ENCODE measurements at places on chromosomes 5 and 9.
A peak's percentile ranks its signal among the peaks of the same experiment; 100 is the strongest.

DNA sequence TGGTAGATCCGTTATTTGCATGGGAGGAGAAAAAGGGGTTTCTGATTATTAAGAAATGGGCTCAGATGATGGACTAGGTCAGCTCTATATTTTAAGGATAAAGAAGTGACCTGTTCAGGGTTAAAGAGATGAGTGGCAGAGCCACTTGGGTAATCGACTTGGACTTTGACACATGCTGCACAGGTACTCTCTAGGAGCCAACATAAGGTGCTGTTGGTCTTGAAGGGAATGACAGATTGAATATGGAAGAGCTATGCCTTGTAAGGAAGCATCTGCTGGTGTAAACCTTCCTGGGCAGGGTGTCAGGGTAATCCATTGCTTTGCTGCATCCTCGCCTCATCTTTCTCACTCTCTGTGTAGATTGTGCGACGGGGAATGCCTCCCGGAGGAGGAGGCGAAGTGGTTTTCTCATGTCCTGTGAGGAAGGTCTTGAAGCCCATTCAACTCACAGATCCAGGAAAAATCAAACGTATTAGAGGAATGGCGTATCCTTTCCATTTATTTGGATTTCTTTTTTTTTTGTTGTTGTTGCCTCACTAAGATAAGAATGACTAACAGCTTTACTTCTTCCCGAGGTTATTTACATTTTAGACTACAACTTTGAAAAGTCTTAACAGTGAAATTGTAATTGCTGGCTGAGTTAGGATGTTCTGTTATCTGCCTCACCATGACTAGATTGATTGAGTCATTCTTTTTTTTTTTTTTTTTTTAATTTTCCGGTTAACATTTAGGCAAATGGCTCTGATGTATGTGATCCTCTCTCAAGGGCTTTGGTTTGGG is 41.2 kb downstream of the RCL1 start:
- no peak for DNase-seq

GRCh38 chr5:68534131-68534940 is 318.8 kb downstream of the PIK3R1 start:
- DNase-seq: peak; percentile 85

- no peak for DNase-seq
Measured at GRCh38 chr5:106523852-106524251, 1146.9 kb downstream of the EFNA5 start.

GRCh38 chr5:54727874-54728587 is 210.5 kb downstream of the SNX18 start:
- no peak for DNase-seq

DNA sequence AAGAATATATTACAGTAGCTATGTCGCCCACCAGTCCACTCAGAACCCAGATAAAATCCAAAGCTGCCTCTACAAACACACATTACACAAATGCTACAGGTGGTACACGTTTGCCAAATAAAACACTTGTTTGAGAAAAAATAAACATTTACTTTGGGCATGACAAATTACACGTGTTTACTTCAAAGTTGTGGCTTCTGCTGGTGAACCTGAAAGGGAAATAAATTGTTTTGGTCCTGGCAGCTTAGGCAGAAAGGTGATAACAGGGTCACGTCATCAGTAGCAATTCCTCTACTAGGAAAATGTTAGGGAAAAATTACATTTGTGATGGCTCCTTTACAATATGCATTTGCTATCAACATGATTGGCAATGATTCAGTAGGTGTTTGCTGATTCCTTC is 497.3 kb upstream of the WWC1 start:
- no peak for DNase-seq

DNA sequence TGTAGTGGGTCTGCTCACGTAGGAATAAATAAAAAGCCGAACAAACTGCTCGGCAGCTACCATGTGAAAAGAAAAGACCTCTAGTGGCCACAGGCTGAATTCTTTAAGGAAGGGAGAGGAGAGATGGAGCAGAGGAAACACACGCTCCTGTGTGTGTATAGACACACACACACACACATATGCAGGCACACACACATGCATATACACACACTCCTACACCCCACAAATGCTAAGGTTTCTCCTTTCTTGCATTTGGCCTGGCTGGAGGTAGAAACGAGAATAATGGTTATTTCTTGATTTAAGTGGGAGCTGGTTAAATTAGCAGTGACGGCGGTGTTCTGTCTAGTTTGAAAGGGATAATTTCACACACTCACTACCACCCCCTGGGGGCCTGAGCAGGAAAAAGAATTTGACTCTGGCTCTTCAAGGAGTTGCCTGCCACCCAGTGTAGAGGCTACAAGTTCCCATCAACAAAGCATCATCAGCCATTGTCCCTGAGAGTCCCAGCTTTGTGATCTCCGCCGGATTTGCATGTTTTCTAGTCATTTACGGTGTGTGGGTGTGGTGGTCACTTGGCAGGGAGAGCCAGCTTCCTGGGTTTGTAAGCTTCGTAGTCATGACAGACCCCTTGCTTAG is at the start of gene INSYN2B:
TSS of gene INSYN2B (minus strand) at position 78 of the 636 bp plus-strand sequence. CDS start 96,597 bp downstream, outside the sequence.
- DNase-seq: peak; percentile 44

- no peak for DNase-seq
Measured at GRCh38 chr9:104986096-104986495, 58.1 kb upstream of the ABCA1 start.

GRCh38 chr9:18520416-18521047 is 46.6 kb downstream of the ADAMTSL1 start:
- no peak for DNase-seq

- no peak for DNase-seq
Measured at GRCh38 chr9:6681957-6682501, 36.5 kb upstream of the GLDC start.

DNA sequence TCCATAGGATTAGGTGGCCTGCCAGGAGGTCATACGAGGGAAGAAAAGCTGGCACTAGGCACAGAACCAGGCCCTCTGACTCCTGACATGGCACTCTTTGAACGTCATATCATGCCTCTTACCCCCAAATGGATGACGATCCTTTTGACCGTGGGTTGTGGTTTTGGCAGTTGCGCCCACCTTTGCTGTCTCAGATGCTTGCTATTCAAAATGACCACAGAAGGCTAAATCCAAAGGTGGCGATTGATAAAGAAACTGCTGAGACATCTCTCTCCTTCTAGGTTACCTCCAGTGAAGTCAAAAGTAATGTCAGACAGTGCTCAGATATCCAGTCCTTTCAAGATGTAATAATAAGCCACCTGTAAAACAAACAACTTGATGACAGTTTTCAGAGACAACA is 385.0 kb downstream of the EFNA5 start:
- DNase-seq: no peak

- peak; percentile 15 for DNase-seq
Measured at GRCh38 chr5:103582364-103582763, 19.8 kb upstream of the NUDT12 start.

DNA sequence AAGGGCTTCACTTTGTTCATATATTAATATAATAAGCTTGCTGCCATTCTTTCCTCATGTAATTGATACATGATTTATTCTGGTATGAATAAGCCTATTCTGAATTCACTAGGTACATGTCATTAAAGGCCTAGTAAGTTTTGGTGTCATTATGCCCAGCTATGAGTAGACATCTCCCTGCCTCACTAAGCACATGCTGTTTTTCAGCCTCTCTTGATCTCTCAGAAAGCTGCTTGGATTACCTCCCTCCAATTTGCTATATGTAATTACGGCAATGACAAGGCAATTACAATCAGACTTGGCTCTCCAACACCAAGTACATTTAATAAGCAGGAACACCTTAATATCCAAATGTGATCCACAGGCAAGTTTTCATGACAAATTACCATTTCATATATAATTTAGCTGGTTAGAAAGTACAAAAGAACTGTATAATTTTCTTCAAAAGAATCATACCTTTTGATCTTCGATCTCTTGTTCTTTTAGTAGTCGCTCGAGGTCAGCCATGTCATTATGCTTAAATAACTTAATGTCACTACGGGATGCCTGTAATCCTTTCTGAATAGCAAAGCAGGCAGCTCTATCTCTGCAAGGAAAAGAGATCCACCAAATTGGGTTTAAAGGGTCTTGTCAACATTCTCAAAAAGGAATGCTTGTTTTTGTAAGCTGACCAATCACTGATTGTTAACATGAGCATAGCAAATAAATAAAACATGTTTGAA is 56.3 kb downstream of the SPTLC1 start:
- DNase-seq: no peak

- no peak for DNase-seq
Measured at GRCh38 chr9:133960568-133961129, 31.5 kb downstream of the VAV2 start.

DNA sequence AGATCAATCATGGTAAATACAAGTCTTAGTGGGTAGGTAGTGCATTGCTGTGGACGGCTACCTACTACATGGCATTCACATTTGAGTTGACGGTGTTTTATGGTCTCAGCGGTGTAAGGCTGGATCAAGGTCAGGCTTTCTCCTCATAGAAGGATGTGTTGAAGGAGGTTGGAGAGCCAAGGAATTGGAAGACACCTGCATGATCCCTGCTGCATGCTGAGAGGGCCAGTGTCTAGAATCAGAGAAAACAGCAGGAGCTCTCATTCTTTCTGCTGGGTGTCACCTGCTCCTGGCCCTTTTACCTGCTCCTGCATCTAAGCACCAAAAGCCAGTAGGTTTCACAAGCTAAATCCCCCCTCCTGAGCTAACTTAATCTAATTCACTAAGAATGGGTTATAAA is 88.2 kb downstream of the RGS7BP start:
- DNase-seq: no peak

DNA sequence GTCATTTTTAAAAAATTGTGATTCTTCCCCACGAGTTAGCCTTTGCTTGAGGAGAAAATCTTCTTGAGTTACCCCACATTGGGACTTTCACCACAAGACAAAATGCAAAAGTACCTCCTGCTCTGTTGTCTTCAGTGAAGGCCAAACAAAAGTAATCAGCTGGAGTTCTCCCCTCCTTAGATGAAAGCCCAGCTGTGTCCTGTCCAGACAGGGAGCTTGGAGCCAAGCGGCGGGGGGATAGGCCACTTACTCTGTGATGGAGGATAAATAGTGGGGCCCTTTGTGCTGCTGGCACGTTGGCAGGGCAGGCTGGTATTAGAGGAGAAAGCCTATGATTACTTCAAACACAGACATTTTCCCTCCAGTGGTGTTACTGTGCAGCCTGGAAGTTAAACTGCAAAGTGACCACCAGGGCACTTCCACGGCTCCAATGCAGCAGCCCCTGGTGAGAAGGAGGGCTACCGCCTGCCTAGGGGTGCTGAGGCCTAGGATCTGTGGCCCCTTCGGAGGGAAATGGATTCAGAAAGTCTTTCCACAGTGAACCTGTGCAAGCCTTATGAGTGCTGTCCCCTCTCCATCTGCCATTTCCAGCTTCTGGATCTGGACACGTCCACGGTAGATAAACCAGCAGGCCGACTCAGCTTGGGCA is 155.0 kb downstream of the TMEM167A start:
- DNase-seq: no peak

GRCh38 chr9:127539982-127540663 is 72.0 kb upstream of the STXBP1 start:
- no peak for DNase-seq

- no peak for DNase-seq
Measured at GRCh38 chr9:91495450-91495849, 71.8 kb upstream of the NFIL3 start.

GRCh38 chr9:14441115-14441514 is 127.2 kb upstream of the NFIB start:
- DNase-seq: no peak

DNA sequence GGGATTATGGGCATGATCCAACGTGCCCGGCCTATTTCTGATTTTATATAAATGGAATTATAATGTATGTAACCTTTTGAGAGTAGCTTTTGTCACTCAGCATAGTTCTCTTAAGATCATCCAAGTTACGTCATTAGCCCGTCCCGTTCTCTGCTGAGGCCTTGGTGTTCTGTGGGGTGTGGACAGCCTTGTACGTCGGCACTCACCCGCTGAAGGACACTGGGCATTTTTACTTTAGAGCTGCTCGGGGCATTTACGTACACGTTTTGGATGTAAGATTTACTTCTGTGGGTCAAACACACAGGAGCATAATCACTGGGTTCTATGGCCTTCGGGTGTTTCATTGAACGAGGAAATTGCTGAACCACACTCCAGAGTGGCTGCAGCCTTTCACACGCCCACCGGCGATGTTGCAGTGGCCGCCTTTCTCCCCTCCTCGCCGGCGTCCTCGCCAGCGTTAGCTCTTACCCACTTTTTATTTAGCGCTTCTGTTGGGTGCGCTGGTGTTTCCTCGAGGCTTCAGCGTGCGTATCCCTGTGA is 101.8 kb downstream of the EHMT1 start:
- no peak for DNase-seq

- DNase-seq: no peak
Measured at GRCh38 chr5:151902215-151902614, 22.4 kb downstream of the GLRA1 start.

- no peak for DNase-seq
Measured at GRCh38 chr5:40428126-40428525, 251.6 kb upstream of the PTGER4 start.

- no peak for DNase-seq
Measured at GRCh38 chr5:407801-408268, 35.1 kb upstream of the EXOC3 start.

- no peak for DNase-seq
Measured at GRCh38 chr9:115104908-115105307, 13.0 kb downstream of the TNC start.

DNA sequence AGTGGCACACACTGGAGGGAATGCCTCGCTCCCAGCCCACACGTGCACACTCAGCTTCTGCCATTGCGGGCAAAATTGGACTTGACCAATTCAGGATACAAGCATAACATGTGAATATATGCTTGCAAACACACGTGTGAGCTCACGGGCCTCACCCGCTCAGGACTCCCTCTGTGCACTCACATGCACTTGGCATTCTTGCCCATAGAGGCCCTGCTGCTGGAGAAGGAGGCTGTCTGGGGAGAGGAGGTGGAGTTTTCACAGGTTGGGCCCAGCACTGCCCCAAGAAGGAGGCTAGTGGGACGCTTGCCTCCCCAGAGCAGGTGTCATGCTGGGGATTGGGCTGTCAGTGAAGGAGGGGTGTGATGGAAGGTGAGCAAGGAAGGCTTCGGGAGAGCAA is 1.7 kb downstream of the MYMK start:
- DNase-seq: no peak

DNA sequence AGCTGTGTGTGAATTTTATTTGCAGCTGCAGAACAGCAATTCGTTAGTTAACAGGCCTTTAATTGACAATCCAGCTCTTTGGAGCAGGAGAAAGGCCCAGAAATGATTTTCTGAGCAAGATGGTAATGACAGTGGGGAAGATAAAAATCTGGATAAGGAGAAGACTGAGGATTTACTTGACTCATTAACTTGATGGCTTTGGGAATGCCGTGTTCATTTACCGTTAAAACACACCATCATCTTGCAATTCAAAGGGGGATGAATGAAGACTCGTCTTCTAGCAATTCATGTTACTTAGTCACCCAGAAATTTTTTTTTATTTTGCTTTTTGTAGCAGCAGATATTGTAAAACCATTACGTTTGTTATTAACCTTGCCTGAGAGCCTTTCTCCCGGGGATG is 52.0 kb downstream of the PTTG1 start:
- DNase-seq: no peak

DNA sequence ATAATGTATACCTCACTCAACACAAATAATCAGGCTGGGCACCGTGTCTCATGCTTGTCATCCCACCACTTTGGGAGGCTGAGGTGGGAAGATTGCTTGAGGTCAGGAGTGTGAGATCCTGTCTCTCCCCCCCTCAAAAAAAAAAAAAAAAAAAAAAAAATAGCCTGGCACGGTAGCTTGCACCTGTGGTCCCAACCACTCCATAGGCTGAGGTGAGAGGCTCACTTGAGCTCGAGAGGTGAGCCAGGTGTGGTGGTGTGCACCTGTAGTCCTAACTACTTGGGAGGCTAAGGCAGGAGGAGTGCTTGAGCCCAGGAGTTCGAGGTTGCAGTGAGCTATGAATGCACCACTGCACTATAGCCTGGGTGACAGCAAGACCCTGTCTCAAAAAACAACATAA is 9.6 kb upstream of the ETF1 start:
- DNase-seq: no peak
